ENCODE measurements at places on chromosomes 4 and X. TPM values are rescaled to one million over a fixed set of nuclear protein-coding genes. Genes with fewer than 3 reads are reported as not detected.

Gene SMIM31
- not detected for polyA plus RNA-seq

- DNase-seq: no peak
These were observed 4.3 kb downstream of the SMARCA5 start for GRCh38 chr4:143517764-143518163.

GRCh38 chr4:163493643-163494359 is 689 bp upstream of the TMA16 start:
- DNase-seq: no peak

- no peak for DNase-seq
These were observed 126.2 kb upstream of the ZDHHC15 start for GRCh38 chrX:75648803-75649588.

Gene DMP1
- polyA plus RNA-seq: not detected

- DNase-seq: peak; percentile 55
These were observed 47.5 kb downstream of the MAGEA1 start for GRCh38 chrX:153226344-153227185.

- no peak for DNase-seq
These were observed 102.0 kb downstream of the CBR4 start for GRCh38 chr4:168908093-168908492.

DNA sequence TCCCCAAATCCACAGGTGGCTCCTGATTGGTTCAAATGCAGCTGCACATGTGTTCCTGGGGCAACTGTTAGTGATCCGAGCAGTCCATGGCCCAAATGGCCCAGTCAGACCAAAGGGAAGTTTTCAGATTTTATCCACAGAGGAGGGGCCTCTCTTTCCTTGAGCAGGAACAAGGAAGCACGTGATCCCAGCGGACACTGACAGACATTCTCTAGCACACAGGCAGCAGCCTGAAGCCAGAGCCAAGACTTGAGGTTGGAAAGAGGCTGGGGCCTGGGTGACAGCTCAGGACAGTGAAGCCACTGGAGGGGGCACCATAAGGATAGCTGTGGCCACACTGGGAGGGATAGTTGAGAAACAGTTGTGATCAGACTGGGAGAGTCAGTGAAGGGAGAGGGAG is 3.5 kb upstream of the ZFP92 start:
- DNase-seq: peak; percentile 59

DNA sequence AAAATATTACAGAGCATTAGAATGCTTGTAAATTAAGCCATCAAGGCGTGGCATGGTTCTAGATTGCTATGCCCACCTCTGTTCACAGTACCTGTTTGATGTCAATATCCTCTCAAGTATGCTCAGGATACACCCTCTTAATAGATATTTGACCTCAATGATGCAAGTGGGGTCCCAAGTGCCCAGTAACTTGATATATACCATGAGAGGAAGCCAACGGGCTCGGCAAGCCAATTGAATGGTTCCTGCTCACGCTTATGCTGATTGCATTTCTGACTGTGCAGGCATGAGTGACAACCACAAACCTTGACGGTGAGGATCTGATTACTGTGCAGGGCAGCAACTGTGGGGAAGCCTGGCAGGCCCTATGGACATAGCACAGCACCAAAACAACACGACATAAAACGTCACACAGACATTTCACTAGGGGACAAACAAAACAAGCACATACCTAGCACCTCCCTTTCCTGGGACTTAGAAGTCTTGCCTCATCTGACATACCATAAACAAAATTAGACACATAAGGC is 179.1 kb upstream of the ETNPPL start:
- DNase-seq: peak; percentile 53

GRCh38 chr4:89765966-89766365 is 71.0 kb downstream of the SNCA start:
- no peak for DNase-seq

DNA sequence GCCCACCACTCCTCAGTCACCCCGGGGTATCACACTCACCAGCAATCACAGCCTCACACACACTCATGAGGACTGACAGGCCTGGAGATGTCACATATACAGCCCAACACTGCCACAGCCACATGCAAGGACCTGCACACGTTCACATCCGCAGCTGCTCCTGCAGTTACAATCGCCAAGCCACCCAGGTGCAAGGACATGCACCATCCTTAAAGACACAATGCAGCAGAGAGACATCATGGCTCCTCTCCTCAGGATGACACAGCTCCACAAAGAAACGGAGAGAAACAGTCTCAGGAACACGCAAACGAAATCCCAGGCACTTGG is 1.1 kb downstream of the PCSK1N start:
- no peak for DNase-seq

Gene DMRTC1B
- polyA plus RNA-seq: 3.9 TPM

Gene EPGN
- polyA plus RNA-seq: not detected

Gene SPANXN4
- polyA plus RNA-seq: not detected

Gene TSPAN5
- 13.8 TPM for polyA plus RNA-seq

DNA sequence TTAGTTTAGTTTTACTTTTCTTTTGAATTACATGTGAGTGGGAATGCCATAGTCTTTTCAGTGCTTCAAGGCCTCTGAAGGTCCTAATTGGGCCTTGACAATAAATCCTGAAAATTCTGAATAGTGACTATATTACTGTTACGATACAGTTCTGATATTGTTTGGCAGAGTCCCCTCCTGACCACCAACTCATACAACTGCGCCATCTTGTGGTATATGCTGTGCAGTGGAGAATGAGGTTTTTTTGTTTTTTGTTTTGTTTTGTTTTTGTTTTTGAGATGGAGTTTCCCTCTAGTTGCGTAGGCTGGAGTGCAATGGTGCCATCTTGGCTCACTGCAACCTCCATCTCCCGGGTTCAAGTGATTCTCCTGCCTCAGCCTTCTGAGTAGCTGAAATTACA is 56.6 kb upstream of the CHRDL1 start:
- no peak for DNase-seq

DNA sequence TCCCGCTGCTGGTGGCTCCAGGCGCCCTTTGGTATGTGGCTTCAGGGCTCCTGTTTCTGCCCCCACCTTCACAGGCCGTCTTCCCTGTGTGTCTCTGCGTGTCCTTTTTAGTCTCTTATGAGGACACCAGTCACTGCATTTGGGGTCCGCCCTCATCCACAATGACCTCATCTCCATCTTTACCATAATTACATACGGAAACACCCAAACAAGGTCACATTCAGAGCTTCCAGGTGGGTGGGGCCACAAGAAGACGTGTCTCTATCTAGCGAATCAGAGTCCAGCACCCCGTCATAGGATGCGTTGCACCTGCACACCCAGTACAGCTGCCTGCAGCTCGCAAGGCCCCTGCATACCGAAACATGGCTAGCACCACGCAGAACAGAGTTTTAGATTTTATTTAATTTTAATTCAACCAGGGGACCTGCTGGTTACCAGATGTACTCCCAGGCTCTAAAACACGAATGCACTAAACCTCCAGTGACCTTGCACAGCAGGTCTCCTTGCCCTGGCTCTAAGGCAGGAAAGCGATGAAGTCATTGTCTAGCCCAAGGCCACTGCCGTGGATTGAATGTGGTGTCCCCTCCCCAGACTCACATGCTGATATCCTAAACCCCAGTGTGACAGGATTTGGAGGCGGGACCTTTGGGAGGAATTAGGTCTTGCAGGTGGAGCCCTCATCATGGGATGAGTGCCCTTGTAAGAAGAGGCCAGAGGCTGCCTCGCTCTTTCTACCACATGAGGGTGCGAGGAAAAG is 30.3 kb downstream of the ABLIM2 start:
- no peak for DNase-seq

Gene POU3F4
- polyA plus RNA-seq: 1.0 TPM

Gene BANK1
- 1.8 TPM for polyA plus RNA-seq

- DNase-seq: no peak
These were observed 871 bp upstream of the HPGD start for GRCh38 chr4:174523025-174523693.

DNA sequence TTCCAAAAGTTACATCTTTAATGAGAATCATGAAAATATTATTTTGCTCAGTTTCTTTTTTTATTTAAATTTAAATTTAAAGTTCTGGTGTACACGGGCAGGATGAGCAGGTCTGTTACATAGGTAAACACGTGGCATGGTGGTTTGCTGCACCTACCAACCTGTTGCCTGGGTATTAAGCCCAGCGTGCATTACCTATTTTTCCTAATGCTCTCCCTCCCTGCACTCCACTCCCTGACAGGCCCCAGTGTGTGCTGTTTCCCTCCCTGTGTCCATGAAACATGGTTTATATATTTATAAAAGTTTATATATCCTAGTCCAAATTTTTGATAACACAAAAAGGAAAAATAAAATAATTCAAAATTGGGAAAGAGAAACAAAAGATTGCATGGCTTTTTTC is 4.0 kb downstream of the AFP start:
- DNase-seq: no peak

Gene TLR2
- 8.0 TPM for polyA plus RNA-seq

GRCh38 chr4:154603033-154603943 is 9.2 kb downstream of the FGG start:
- no peak for DNase-seq

- no peak for DNase-seq
These were observed 362.2 kb upstream of the POU3F4 start for GRCh38 chrX:83145876-83146275.

GRCh38 chr4:12296366-12296765 is 867.7 kb upstream of the HS3ST1 start:
- no peak for DNase-seq

- no peak for DNase-seq
These were observed 18.6 kb downstream of the ACSL4 start for GRCh38 chrX:109714340-109714958.

Gene ETDB
- polyA plus RNA-seq: not detected

GRCh38 chr4:177016541-177017141 is 223.9 kb upstream of the VEGFC start:
- no peak for DNase-seq

Gene USP26
- not detected for polyA plus RNA-seq

DNA sequence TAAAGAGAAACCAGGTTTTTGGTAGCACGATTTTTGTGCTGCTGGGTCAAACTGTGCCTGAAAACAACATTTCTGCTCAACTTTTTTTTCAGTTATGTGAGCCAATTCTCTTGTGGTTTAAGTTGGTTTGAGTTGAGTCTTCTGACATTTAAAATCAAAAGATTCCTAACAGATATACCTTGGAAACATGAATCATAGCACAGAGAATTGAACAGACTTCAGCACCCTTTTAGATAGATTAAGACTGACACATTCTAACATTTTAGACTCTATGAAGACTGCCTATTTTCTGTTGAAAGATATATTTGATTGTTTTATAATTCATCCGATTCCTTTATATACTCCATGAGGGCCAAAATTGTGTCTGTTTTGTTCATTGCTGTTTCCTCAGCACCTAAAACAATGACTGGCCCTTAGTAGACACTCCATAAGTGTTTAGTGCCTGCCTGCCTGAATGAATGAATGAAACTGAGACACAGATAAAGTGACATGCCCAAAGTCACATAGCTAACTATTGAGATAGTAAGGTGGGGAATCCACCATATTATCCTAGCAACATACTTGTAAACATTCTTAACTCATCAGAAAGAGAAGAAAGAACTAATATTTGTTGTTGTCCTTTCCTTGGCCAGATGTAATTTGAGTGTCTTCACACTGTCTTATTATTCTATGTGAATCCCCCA is 624.0 kb downstream of the MID1IP1 start:
- no peak for DNase-seq

DNA sequence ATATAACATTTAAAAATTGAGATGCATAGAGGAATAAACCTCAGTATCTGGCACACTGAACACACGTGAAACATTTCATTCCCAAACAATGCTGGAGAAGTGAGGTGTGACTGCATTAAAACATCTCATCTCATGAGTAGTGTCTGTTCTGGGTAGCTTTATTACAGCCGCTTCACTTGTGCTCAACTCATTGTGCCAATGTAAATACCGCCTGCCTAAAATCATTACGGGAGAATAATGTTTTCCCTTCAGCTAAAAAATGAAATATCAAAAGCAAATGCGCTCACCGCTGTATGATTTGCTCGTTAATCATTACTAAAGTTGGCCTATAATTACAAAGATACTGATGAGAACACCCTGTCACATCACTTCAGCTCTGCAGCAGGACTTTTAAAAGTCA is 110.2 kb upstream of the PRPS2 start:
- no peak for DNase-seq

DNA sequence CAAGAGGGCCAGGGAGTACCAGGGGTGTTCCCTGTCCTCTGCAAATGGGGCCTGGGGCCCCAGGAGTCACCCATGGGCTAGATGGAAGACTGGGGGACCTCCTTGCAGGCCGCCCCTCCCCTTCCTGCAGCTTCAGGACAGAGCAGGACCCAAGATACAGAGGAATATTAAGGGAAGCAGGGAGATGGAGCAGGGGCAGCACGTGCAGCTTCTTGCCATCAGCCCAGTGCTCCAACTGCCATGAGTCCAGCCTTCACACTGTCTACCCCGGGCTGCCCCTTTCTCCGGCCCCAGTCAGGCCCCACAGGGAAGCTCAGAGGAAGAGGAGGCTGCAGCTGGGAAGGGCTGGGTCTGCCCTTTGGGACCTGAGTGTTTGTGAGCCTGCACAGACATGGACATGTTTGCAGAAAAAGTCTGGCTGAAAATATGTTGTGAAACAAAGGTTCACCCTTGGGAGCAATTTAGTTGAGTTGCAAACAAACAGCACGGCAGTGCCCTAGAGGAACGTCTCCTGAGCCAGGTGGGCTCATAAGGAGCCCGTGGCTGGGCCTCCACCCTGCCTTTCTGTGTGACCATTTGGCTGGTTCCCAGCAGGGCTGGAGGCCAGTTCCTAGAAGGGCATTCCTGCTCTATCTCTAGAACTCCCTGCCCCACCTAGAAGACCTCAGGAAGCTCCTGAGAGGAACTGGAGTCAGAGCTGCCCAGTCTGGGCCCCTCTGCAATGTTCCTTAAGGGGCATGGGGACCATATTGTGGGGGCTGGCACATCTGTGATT is 8.9 kb downstream of the FATE1 start:
- no peak for DNase-seq

DNA sequence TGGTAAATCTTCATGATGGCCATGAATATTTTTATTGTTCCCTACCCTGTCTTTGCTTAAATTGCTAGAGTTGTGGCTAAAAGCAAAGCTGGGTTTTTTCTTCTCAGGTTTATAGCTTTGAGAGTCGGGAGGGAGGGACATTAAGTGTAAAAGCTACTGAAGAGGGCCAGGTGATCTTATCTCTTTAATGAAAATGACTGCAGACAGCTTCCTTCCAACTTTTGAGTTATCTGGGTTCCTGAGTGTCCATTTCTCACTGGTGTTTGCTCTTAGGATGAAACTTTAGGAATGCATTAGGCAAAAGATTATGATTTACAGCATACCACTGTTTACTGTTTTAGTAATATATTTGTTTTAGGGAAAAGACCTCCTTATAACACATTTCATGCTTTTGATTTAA is 187.7 kb downstream of the SHROOM3 start:
- DNase-seq: peak; percentile 38

GRCh38 chr4:105715692-105716278 is 7.2 kb downstream of the GSTCD start:
- DNase-seq: peak; percentile 41

- no peak for DNase-seq
These were observed 7.3 kb downstream of the SPARCL1 start for GRCh38 chr4:87521757-87522374.

Gene MAGEA2B
- not detected for polyA plus RNA-seq

GRCh38 chr4:159566786-159567185 is 463.9 kb downstream of the RAPGEF2 start:
- no peak for DNase-seq
